ENCODE measurements at places on chromosomes 13 and 19.

GRCh38 chr13:112168761-112169160, 101.8 kb downstream of the SOX1 start:
- DNase-seq, result no peak

- no peak for DNase-seq
Measured at GRCh38 chr13:49629196-49629938, 1.1 kb downstream of the ARL11 start.

DNA sequence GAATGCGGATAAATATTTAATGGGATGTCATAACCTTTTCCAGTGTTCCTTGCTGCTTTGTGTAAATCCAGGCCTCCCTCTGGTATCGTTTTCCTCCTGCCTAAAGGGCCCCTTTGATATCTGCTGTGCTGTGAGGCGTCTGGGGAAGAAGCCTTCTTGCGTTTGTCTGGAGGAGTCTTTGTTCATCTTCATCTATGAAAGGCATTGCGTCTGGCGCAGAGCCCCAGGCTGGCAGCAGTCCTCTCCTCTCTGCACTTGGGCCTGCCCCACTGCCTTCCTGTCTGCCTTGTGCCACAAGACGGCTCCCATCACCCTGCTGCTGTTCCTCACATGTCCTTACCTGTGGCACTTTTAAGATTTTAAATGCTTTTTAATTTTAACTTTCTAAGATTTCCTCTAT, 9.8 kb downstream of the PROZ start:
- no peak for DNase-seq

DNA sequence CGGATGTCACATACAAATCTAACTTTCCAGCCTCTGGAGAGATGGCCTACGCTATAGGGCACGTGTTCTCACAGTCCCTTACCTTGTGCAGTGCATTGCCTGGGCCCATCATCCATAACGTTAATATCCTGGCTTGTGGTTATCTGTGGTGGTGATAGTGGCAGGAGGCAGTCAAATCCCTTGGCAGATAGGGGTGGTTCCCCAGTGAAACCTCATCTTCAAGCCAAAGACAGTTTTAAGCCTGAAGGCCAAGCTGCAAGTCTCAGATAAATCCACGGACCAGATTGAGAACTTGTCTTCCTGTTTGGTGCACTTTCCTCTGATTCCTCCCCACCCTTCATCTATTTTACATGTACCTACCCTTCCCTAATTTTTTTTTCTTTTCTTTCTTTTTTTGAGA, 4.3 kb upstream of the FBXO17 start:
- no peak for DNase-seq

- DNase-seq, result peak; percentile 59
Measured at GRCh38 chr19:2266183-2266993, 10.2 kb upstream of the JSRP1 start.

GRCh38 chr13:73092829-73093228, 34.0 kb downstream of the KLF5 start:
- DNase-seq, result no peak

GRCh38 chr13:85519363-85519762, 279.9 kb downstream of the SLITRK6 start:
- no peak for DNase-seq

DNA sequence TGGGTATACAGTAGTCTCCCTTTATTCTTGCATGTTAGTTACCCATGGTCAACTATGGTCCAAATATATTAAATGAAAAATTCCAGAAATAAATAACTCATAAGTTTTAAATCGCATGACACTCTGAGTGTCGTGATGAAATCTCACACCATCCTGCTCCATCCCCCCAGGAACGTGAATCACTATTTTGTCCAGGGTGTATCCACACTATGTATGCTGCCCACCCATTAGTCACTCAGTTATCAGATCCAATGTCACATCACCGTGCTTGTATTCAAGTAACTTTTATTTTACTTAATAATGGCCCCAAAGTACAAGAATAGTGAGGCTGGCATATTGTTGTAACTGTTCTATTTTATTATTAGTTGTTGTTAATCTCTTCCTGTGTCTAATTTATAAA, 115.8 kb upstream of the SERP2 start:
- no peak for DNase-seq

GRCh38 chr13:76936763-76937162, 11.5 kb upstream of the ACOD1 start:
- no peak for DNase-seq

DNA sequence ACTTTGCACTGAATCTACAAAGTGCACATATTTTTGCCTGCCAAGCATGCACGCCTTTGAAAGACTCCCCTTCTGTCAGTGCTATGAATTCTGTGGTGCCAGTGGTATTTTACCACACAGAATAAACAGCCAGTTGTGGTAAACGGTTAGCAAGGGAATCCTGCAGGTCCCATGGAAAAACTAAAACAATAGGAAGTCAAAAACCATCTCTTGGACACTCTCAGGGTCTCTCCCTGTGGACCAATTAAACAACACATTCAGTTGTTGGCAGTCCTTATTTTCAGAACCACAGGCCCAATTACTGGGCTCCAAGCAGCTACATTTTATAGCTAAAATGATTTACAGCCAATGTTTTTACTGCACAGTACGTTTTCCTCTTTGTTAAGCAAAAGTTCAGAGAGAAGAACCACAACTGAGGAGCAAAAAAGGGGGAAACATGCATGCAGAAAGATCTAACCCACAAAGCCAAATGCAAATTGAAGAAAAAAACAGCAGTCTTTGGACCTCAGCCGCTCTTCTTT, 116.9 kb downstream of the KCTD12 start:
- DNase-seq, result no peak

- no peak for DNase-seq
Measured at GRCh38 chr19:54429545-54430227, 14.4 kb downstream of the TTYH1 start.

DNA sequence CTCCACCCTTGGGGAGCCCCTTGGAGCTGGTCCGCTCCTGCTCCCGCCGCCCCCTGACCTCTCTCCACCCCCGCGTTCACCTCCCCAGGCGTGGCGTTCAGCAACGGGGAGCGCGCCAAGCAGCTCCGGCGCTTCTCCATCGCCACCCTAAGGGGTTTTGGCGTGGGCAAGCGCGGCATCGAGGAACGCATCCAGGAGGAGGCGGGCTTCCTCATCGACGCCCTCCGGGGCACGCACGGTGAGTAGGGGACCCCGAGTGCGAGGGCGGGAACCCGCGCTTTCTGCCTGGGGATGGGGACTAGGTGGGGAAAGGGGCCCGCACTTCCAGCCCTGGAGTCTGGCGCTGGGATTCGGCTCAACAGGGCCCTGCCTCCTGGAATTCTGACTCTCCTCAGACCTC, 1.7 kb downstream of the CYP2A13 start:
- no peak for DNase-seq

GRCh38 chr19:46761418-46761831, 15.2 kb upstream of the STRN4 start:
- DNase-seq, result no peak

- DNase-seq, result no peak
Measured at GRCh38 chr13:92679602-92680001, 547.0 kb upstream of the GPC6 start.

- peak; percentile 53 for DNase-seq
Measured at GRCh38 chr19:17109962-17110598, 34.5 kb downstream of the MYO9B start.

- peak; percentile 43 for DNase-seq
Measured at GRCh38 chr19:13104848-13105711, 2.4 kb upstream of the LYL1 start.

DNA sequence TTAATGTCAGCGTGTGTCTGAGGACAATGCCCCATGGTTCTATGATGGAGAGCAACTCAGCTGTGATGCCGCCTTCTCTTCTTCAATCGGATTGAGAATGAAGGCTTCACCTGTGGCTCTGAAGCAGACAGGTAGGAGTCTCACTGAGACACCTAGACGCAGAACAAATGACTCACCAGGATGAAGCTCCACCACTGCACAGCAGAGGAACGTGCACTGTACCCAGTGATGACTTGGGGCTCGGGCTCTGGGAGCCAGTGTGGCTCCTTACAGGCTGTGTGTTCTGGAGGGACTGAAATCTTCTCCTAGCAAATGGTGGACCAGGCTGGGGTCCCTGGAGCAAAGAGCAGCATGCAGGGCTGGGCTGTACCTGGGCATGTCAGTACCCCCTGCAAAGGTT, 44.0 kb downstream of the CCDC70 start:
- DNase-seq, result no peak

DNA sequence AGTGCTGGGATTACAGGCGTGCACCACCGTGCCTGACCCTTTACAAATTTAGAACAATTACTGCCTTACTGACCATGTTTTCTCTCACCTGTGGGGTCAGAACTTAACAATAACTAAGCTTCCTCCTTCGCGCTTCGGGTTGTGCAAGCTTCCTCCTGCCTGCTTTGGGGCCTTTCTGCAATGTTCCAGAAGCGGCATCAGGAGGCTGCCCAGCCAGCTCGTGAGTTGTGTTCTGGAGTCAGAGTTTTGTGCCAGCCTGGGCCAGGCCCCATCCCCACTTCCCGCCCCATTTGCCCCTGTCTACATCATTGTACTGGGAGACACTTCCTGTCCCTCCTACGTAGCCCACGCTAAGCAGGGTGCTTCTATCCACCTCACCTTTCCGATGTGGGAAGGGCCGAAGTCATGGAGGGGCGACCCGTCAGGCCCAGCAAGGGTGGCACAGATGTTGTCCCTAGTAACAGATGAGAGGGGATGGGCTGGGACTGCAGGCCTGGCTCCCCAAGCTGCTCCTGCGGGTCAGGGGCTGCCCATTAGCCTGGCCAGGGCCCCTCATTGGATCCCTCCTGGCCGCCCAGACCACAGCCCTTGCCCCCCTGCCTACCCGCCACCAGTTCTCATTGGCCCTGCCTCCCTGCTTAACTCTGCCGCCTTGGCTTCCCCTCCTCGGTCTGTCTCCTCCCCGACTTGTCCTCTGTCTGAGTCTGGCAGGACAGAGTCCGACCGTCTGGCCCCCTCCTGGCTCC, 13.4 kb downstream of the UHRF1 start:
- DNase-seq, result no peak

DNA sequence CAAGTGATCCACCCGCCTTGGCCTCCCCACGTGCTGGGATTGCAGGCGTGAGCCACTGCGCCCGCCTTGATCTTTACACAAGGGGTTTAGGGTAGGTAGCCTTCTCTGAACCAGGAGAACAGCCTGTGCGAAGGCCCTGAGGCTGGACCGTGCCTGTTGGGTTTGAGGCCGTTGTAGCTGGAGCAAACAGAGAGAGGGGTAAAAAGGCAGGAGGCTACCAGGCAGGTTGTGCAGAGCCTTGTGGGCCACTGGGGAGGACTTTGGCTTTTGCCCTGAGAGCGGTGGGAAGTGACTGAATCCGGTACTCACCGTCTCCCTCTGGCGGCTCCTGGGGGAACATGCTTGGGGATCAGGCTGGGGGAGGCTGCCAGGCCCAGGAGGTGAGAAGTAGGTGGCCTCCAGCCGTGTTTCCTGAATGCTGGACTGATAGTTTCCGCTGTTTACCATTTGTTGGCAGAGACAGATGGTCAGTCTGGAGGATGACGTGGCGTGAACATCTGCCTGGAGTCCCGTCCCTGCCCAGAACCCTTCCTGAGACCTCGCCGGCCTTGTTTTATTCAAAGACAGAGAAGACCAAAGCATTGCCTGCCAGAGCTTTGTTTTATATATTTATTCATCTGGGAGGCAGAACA, 24.6 kb downstream of the SPC24 start:
- DNase-seq, result peak; percentile 77

All from stimulated activated naive CD8-positive, alpha-beta T cell treated with anti-CD3 and anti-CD28 coated beads, Interleukin-15, Interleukin-2, amounts not matched to agents 100 U/mL and 50 U/mL, for 24 hours (primary cell).